Activated naive CD4-positive, alpha-beta T cell treated with anti-CD3 and anti-CD28 coated beads, Interleukin-2, amount 10 ng/mL, durations not matched to agents 5 hours and 36 hours (primary cell): ENCODE measurements at places on chromosomes 12 and 14. TPM values are rescaled to one million over a fixed set of nuclear protein-coding genes. Genes with fewer than 3 reads are reported as not detected.

The HRK gene
- total RNA-seq = not detected

The EML5 gene
- 1.9 TPM for total RNA-seq

The CRIP2 gene
- not detected for total RNA-seq

The OAS2 gene
- 131 TPM for total RNA-seq

The RNU6-8 gene
- total RNA-seq = not detected

The TAS2R31 gene
- total RNA-seq = 2.4 TPM

The IGF1 gene
- 0.10 TPM for total RNA-seq

The COX14 gene
- 50.9 TPM for total RNA-seq

The CD163L1 gene
- total RNA-seq = not detected

The ADAMTS20 gene
- not detected for total RNA-seq

The MMP14 gene
- 0.99 TPM for total RNA-seq

The CFAP54 gene
- total RNA-seq = 0.29 TPM

The RNU4-1 gene
- total RNA-seq = 1,844 TPM

The CCDC177 gene
- total RNA-seq = not detected

The SNRPF gene
- 33.7 TPM for total RNA-seq

The REM2 gene
- total RNA-seq = 1.2 TPM

The VAMP1 gene
- total RNA-seq = 54.2 TPM

The FAIM2 gene
- not detected for total RNA-seq

The NGB gene
- not detected for total RNA-seq

The MYF6 gene
- total RNA-seq = not detected

The FOXG1 gene
- not detected for total RNA-seq
